ENCODE measurements at places on chromosomes 13 and 19.

- peak; percentile 26 for DNase-seq
Measured at GRCh38 chr13:19781526-19781925, 1.2 kb downstream of the PSPC1 start.

DNA sequence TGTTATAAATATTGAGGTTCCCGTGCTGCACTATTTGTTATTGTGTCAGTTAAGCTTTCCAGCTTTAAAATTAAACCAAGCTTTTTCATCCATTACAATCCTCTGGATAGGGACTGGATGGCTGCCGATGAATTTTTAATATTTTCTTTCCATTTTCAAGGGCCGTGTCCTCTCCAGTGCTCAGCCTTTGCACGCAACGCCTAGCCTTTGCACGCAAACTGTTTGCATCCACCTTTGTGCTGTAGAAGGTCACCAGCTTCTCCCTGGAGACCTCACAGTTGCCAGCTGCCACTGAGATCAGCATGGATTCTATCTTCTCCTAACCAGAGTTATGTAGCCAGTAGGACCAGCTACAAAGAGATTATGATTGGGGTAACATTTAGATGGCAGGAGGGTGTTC, 240.5 kb downstream of the SLC7A1 start:
- DNase-seq: no peak

- no peak for DNase-seq
Measured at GRCh38 chr19:45820413-45821102, 5.5 kb upstream of the RSPH6A start.

- no peak for DNase-seq
Measured at GRCh38 chr13:112730157-112730671, 40.4 kb downstream of the ATP11A start.

GRCh38 chr13:32542221-32542620, 3.6 kb upstream of the N4BP2L2 start:
- DNase-seq: no peak

- no peak for DNase-seq
Measured at GRCh38 chr19:39270036-39270871, 2.1 kb downstream of the IFNL2 start.

DNA sequence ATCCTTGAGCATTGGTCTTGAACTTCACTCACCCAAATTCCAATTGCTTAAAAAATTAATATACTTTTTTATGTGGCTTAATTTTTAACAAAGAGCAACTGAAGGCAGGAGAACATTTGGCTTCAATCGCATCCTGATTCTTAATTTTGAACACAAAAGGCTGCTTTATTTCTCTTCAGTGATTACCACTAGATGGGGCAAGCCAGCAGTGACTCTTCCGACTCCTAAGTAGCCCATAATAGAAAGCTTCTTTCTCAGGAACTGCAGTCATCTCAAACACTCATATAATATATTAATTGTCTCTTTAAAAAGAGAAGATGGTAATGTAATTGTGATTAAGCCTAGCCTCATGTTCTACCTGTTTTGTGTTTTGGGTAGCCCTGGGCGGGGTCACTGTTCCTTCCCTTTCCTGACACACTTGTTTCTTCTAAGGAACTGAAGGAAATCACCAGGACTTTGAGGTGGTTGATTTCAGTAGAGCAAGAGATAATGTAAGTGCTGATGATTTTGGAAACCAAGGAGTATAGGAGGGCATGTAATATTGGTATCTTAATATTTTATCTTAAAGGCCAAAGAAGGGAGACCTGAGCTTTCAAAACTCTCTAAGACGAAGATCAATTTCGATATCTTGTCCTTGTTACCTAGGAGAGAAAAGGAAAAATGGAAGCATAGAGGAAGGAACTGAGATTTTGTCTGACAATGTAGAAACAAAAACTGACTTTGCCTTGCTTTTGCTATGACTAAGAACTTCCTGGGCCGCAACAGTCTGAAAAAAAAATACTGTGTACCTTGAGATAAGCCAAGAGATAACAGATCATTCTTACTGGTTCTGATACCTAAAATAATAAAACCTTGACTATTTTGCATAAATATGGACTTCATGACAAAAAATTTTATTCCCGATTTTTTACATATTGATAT, 73.1 kb downstream of the TNFSF13B start:
- DNase-seq: peak; percentile 30

Data from activated CD4-positive, alpha-beta memory T cell treated with anti-CD3 and anti-CD28 coated beads, Interleukin-2, amount 10 ng/mL, durations not matched to agents 7 days and 5 days (primary cell).